Glutamatergic neuron (in vitro differentiated cells): ENCODE measurements at places on chromosomes 4 and X. TPM values are rescaled to one million over a fixed set of nuclear protein-coding genes. Genes with fewer than 3 reads are reported as not detected.

- H3K4me3 ChIP-seq, result peak overlapping the region; percentile 52
- no peak for DNase-seq
- H3K4me1 ChIP-seq, result no peaks in the 10 kb centered on the region
- peaks cover 40% of the 10 kb centered on the region for H3K27me3 ChIP-seq
Measured at GRCh38 chr4:13541176-13541604, 3.1 kb downstream of the NKX3-2 start.

DNA sequence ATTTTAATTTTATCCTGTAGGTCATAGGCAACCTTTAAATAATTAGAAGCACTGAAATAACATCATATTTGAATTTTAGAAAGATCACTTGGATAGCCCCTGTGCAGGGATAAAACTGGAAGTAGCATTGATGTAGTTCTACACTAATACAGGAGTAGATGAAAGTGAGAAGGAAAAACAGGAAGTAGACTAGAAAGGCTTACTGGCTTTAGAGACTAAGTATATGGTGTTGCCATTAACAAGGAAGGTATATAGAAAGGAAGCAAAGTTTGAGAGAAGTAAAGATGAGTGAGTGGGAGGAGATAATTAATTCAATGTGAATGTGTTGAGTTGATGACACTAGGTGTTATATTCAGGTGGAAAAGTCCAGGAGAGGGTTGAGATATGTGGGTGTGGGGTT lies 73.1 kb upstream of the EPGN start:
- peaks cover 2% of the 10 kb centered on the region for H3K27me3 ChIP-seq
- H3K4me3 ChIP-seq, result no peak overlapping the region
- H3K36me3 ChIP-seq, result no peaks in the 10 kb centered on the region
- H3K27ac ChIP-seq, result no peak overlapping the region
- H3K4me1 ChIP-seq, result no peaks in the 10 kb centered on the region

DNA sequence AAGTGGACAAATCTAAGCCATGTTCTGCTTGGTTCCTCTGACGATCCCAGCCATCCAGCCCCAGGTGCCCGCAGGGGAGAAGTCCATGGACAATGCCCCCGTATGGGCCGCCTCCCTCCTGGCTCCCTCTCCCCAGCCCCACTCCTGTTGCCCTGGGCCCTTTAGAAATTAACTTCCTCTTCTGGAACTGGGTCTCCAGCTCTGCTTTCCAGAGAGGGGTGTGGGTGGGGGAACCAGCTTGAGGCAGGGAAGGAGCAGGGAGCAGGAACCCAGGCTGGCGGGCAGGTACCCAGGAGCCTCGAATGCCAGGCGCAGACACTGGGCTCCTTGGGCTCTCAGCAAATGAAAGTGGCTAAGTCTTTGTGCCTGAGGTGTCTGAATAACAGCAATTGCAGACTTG lies 12.7 kb upstream of the ABLIM2 start:
- H3K4me3 ChIP-seq, result peak overlapping the region; percentile 32
- H3K36me3 ChIP-seq, result no peaks in the 10 kb centered on the region
- peaks cover 2% of the 10 kb centered on the region for H3K27me3 ChIP-seq
- H3K27ac ChIP-seq, result no peak overlapping the region

Gene SLIT2
- 21.6 TPM for total RNA-seq

GRCh38 chr4:17613761-17614415 lies 553 bp upstream of the MED28 start:
- no peaks in the 10 kb centered on the region for H3K4me1 ChIP-seq
- peak; percentile 22 for DNase-seq

Gene PRR32
- total RNA-seq, result not detected

GRCh38 chr4:128287141-128287870 lies at the start of gene PGRMC2:
TSS of gene PGRMC2 (minus strand) at chr4:128287813. CDS start at chr4:128287790, 23 bp downstream.
- H3K36me3 ChIP-seq, result no peaks in the 10 kb centered on the region
- DNase-seq, result no peak
- peak within 1 kb of the TSS; percentile 93 for H3K27ac ChIP-seq

Gene ARHGAP24
- 1.6 TPM for total RNA-seq

GRCh38 chr4:42478946-42479345 lies 81.7 kb downstream of the SHISA3 start:
- no peak overlapping the region for H3K4me3 ChIP-seq
- no peak overlapping the region for H3K27ac ChIP-seq
- no peak for DNase-seq
- H3K27me3 ChIP-seq, result peaks cover 4% of the 10 kb centered on the region
- H3K4me1 ChIP-seq, result peaks cover 11% of the 10 kb centered on the region

DNA sequence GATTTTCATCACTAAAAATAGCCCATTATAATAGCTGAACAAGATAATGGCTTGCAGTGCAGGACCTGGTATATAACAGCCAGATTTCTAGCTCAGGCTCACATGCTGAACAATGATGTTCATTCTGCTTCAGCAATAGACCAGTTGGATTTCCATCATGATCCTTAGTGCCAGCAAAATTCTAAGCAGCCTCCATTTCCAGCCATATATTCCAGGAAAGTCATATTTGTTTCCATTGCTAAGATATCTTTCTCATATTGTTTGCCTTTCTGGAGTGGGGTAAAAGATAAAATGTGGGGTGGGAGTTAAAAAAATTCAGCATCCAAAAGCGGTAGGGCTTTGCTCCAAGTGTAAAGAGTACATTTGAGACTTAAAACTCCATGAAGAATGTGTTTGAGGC lies 2344.1 kb downstream of the PCDH7 start:
- H3K4me1 ChIP-seq, result peaks cover 14% of the 10 kb centered on the region
- H3K27me3 ChIP-seq, result no peaks in the 10 kb centered on the region
- no peaks in the 10 kb centered on the region for H3K36me3 ChIP-seq
- no peak for DNase-seq

GRCh38 chr4:6887591-6888371 lies 21.8 kb upstream of the TBC1D14 start:
- H3K36me3 ChIP-seq, result no peaks in the 10 kb centered on the region
- peaks cover 5% of the 10 kb centered on the region for H3K4me1 ChIP-seq
- no peak overlapping the region for H3K27ac ChIP-seq
- no peaks in the 10 kb centered on the region for H3K27me3 ChIP-seq
- no peak overlapping the region for H3K4me3 ChIP-seq
- peak; percentile 35 for DNase-seq

DNA sequence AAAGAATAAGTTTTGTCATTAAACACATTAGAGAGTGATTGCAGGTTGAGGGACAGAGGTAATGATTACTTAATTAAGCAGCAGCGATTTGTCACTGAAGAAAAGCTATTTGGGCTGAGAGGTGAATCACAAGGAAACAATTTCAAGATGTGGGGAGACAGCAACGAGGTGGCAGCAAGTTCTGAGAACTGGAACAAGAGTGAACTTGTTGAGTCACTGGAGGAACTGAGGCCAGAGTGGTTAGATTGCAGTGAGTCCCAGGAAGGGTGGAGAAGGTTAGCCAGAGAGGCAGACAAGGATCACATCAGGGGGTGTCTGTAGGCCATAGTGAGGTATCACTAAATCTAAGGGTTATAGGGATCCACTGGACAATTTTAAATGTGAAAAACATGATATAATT lies 57.9 kb upstream of the TMPRSS11A start:
- no peak overlapping the region for H3K4me3 ChIP-seq
- no peaks in the 10 kb centered on the region for H3K27me3 ChIP-seq
- peaks cover 2% of the 10 kb centered on the region for H3K4me1 ChIP-seq
- no peak overlapping the region for H3K27ac ChIP-seq
- no peaks in the 10 kb centered on the region for H3K36me3 ChIP-seq
- no peak for DNase-seq

DNA sequence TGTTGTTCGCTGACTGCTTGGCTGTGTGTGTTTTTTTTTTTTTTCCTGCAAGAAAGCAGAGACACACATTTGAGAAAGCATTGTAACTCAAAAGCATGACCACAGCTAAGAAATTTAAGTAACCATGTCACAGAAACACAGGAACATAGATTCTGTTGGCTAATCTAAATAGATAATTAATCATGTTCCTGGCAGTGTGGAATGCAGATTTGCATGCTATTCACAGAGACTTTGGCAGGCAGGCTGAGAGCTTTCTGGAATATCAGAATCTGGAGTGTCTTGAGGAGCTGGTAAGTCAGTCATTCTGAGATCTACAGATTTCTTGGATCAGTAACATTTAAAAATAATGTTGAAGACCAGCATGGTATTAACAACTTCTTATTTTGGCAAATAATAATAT lies 33.2 kb upstream of the SMS start:
- no peaks in the 10 kb centered on the region for H3K27me3 ChIP-seq
- H3K4me1 ChIP-seq, result no peaks in the 10 kb centered on the region
- no peak overlapping the region for H3K27ac ChIP-seq
- no peak for DNase-seq

- H3K4me1 ChIP-seq, result no peaks in the 10 kb centered on the region
- H3K27ac ChIP-seq, result no peak overlapping the region
- DNase-seq, result no peak
Measured at GRCh38 chrX:66833426-66833825, 194.5 kb upstream of the EDA2R start.

GRCh38 chr4:131052646-131053045 lies 1956.7 kb downstream of the C4orf33 start:
- H3K36me3 ChIP-seq, result no peaks in the 10 kb centered on the region
- no peaks in the 10 kb centered on the region for H3K27me3 ChIP-seq
- no peaks in the 10 kb centered on the region for H3K4me1 ChIP-seq
- no peak for DNase-seq
- no peak overlapping the region for H3K27ac ChIP-seq
- no peak overlapping the region for H3K4me3 ChIP-seq
